ENCODE measurements at places on chromosomes 7 and 10.

DNA sequence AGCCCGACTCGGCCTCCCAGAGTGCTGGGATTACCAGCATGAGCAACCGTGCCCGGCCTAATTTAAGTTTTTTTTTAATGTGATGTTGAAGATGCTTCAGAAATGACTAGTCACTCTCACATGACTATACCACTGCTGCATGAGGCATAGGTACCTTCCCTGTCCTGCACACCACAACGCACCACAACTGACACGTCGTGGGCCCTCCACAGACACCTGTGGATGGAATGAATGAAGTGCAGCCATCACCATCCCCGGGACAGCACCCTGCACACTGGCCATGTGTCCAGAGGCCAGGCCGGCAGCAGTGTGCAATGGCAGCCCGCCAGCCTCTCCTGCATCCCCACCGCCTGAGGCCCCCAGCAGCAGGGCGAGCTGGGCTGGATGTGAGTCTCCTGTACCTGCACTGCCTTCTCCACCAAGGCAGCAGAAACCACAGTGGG, 55.1 kb downstream of the VOPP1 start:
- H3K27me3 ChIP-seq: no peaks in the 10 kb centered on the region
- DNase-seq: no peak
- H3K27ac ChIP-seq: no peak overlapping the region
- peaks cover 29% of the 10 kb centered on the region for H3K4me1 ChIP-seq
- peaks cover 30% of the 10 kb centered on the region for H3K36me3 ChIP-seq

DNA sequence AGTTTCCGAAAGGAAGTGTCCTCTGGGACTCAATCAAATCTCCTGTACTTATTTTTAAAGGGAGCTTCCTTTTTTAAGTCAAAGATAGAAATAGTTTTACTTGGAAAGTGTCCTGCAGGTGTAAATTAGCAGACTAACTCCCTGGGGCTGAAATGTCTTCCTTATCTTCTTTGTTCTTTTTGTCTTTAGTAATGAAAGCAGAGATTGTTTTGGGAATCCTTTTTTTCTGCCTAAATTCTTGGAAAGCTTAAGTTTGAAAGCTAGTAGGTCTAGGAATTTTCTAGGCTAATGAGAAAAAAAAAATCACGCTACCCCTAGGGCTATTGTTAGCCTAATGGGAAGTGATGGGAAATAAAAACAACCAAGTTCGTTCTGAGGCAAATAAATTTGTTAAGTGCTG, 139.1 kb upstream of the CSTF2T start:
- H3K4me3 ChIP-seq: no peak overlapping the region
- H3K27me3 ChIP-seq: no peaks in the 10 kb centered on the region
- H3K36me3 ChIP-seq: no peaks in the 10 kb centered on the region
- H3K27ac ChIP-seq: no peak overlapping the region
- no peak for DNase-seq
- no peaks in the 10 kb centered on the region for H3K4me1 ChIP-seq

GRCh38 chr7:142303650-142304049, 45.8 kb upstream of the PRSS58 start:
- H3K27ac ChIP-seq: no peak overlapping the region
- H3K4me1 ChIP-seq: no peaks in the 10 kb centered on the region
- H3K4me3 ChIP-seq: no peak overlapping the region
- H3K27me3 ChIP-seq: no peaks in the 10 kb centered on the region

- H3K4me3 ChIP-seq: peak overlapping the region; percentile 60
- DNase-seq: no peak
- peaks cover 27% of the 10 kb centered on the region for H3K27me3 ChIP-seq
- peak overlapping the region; percentile 4 for H3K27ac ChIP-seq
Observed at GRCh38 chr10:50991456-50992355, 82.6 kb upstream of the PRKG1 start.

DNA sequence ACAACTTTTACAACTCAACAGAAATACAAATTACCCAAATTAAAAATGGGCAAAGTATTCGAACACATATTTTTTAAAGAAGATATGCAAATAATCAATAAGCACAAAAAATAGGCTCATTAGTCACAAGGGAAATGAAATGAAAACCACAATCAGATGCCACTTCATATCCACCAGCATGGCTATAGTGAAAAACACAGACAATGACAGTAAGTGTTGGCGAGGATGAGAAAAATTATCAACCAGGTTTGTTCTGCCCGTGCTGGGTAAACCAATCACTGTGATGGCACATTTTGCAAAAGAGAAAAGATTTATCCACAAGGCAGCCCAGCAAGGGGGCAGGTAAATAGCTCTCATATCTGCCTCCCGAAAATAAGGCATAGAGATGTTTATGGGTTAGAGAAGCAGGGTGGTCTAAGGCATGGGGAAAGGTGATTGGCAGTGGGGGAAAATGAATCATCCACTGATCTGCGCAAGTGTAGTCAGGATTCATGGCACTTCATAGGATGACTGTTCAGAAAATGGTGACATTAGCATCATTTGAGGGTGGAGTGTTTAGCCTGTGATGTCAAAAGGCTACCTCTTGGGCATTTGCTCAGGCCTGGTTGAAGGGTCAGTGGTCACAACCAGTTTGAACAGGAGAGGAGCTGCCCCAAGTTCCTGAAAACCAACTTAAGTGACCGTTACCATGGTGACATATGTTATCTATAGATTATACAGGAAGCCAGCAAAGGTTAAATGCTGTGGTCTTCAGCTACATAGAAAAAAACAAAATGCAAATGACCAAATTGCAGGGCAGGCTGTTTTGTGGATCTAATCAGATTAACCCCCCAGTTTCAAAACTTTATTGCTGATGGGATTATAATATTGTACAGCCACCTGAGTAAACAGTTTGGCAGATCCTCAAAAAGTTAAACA, 8.0 kb upstream of the CFAP70 start:
- H3K27me3 ChIP-seq: no peaks in the 10 kb centered on the region
- H3K27ac ChIP-seq: no peak overlapping the region
- peaks cover 23% of the 10 kb centered on the region for H3K36me3 ChIP-seq

DNA sequence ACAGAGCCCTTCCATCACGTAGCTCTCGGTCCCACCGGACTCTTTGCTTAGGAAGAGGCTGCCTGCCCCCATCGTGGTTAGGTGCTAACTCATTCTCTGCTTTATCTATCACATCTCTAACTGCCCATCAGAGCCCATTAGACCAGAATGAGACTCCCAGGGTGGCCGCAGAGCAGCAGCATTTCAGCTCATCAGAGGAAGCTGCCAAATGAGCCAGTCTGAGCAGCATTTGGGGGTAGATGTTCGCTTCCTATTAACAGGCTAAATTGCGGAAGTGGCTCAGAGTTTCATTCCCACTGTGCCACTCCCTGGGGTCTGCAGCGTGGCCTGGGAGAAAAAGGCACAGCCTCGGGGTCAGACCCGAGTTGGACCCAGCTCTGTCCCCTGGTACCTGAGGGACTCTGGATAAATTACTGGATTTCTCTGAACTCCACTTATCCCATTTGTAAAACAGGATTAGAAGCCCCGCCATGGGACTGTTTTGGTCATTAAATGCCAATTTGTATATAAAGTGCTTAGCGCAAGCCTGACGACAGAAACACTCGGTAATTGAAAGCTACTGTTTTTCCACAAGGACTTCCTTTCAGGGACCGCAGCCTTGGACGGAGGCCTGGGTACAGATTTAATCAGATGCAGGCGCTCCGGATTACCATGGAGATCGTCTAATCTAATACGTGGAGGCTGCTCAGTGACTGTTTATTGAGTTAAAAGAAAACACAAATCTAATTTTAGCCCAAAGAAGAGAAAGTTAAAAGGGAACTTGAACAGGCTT, 73.8 kb upstream of the PRLHR start:
- no peaks in the 10 kb centered on the region for H3K36me3 ChIP-seq
- H3K4me1 ChIP-seq: peaks cover 55% of the 10 kb centered on the region
- peaks cover 2% of the 10 kb centered on the region for H3K27me3 ChIP-seq
- H3K4me3 ChIP-seq: no peak overlapping the region
- DNase-seq: peak; percentile 83

- no peak for DNase-seq
- H3K4me1 ChIP-seq: peaks cover 23% of the 10 kb centered on the region
- H3K27ac ChIP-seq: no peak overlapping the region
- H3K36me3 ChIP-seq: no peaks in the 10 kb centered on the region
- no peaks in the 10 kb centered on the region for H3K27me3 ChIP-seq
Observed at GRCh38 chr10:70588255-70588654, 14.3 kb downstream of the PRF1 start.

DNA sequence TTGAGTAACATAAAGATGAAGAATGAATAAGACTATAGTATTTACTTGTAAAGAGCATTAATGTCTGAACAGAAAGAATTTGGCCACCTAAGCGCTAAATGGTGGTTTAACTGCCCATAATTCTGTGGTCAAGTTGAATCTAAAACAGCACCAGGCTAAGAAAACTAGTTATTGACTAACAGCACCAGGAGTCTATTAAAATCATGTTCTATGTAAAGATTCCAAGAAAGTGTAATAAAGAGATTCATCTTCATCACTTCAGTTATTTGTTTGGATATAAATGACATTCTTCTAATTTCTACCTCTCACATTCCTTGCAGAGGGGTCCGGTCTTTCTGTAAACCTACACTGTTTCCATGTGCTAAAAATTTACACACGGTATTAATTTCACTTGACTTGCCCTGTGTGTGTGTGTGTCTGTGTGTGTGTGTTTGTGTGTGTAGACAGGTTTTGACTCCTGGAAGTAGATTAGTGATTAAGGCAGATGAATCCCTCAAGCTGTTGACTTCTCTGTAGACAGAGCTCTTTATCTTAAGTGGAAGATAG, 84.4 kb downstream of the KLF6 start:
- H3K36me3 ChIP-seq: no peaks in the 10 kb centered on the region
- no peak overlapping the region for H3K4me3 ChIP-seq
- no peaks in the 10 kb centered on the region for H3K4me1 ChIP-seq
- DNase-seq: no peak
- H3K27ac ChIP-seq: no peak overlapping the region
- no peaks in the 10 kb centered on the region for H3K27me3 ChIP-seq

DNA sequence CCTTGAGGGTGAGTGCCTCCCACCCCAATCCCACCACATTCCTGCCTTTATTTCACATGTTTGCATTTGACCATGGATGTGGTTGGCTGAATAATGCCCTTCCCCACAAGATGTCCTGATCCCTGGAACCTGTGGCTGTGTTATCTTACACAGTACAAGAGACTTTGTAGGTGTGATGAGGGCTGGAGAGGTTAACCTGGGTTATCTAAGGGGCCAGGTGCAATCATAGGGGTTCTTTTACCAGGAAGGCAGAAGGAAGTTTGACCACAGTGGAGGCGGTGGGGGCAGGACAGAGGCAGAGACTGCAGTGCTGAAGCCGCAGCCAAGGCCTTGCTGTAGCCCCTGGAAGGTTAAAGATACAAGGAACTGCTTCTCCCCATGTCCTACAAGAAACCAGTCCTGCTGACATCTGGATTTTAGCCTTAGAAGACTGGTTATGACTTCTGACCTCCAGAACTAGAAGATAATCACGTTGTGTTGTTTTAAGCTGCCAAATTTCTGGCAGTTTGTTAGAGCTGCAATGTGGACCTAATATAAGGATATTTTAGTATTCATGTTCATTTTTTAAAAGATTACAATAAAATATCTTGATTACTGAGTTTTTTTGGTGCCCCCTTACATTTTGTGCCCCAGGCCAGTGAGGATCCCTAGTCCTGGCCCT, 136.6 kb downstream of the ARHGAP22 start:
- no peak overlapping the region for H3K4me3 ChIP-seq
- H3K36me3 ChIP-seq: no peaks in the 10 kb centered on the region
- no peak for DNase-seq
- no peak overlapping the region for H3K27ac ChIP-seq
- peaks cover 8% of the 10 kb centered on the region for H3K27me3 ChIP-seq

- no peaks in the 10 kb centered on the region for H3K27me3 ChIP-seq
- no peak for DNase-seq
- H3K4me3 ChIP-seq: no peak overlapping the region
- H3K36me3 ChIP-seq: peaks cover 2% of the 10 kb centered on the region
- H3K4me1 ChIP-seq: peaks cover 3% of the 10 kb centered on the region
- no peak overlapping the region for H3K27ac ChIP-seq
Observed at GRCh38 chr10:127157506-127158200, 38.7 kb downstream of the INSYN2A start.

GRCh38 chr7:37342688-37343471, 105.8 kb downstream of the ELMO1 start:
- DNase-seq: no peak
- H3K27me3 ChIP-seq: no peaks in the 10 kb centered on the region
- no peak overlapping the region for H3K27ac ChIP-seq
- H3K4me3 ChIP-seq: no peak overlapping the region
- H3K4me1 ChIP-seq: peaks cover 5% of the 10 kb centered on the region

- DNase-seq: no peak
- H3K27me3 ChIP-seq: no peaks in the 10 kb centered on the region
- no peaks in the 10 kb centered on the region for H3K4me1 ChIP-seq
- H3K36me3 ChIP-seq: no peaks in the 10 kb centered on the region
Observed at GRCh38 chr7:54847921-54848320, 88.9 kb upstream of the SEC61G start.

DNA sequence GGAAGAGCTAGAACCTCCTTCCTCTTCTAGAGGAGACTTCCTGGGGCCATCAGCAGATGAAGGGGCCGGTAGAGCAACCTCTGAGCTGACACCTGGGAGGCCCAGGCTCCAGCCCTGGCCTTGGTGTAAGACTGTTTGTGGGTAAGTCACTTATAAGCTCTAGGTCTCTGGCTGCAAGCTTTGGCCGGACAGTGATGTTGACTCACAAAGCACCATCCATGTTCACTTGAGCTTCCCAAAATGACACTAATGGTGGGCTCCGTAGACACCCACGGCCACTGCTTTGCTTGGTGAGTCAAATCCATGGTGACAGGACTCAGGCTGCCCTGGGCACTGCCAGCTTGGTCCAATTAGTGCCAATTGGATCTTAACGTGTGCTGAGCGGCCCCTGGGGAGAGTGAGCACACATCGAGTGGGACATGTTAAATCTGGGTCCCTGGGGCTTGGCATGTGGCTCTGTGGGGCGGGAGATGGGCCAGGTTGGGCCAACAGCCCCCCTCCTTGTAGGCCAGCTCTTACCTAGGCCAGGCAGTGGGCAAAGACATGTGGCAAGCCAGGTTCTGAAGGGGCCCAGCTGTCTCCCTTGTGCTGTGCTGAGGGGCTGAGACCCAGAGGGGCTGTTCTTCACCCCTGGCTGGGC, 16.7 kb downstream of the NEURL1 start:
- H3K27ac ChIP-seq: no peak overlapping the region
- H3K36me3 ChIP-seq: no peaks in the 10 kb centered on the region
- H3K4me1 ChIP-seq: no peaks in the 10 kb centered on the region
- H3K27me3 ChIP-seq: no peaks in the 10 kb centered on the region
- no peak for DNase-seq
- no peak overlapping the region for H3K4me3 ChIP-seq

- DNase-seq: peak; percentile 93
- H3K27ac ChIP-seq: no peak overlapping the region
- H3K27me3 ChIP-seq: peaks cover 24% of the 10 kb centered on the region
- peaks cover 23% of the 10 kb centered on the region for H3K4me1 ChIP-seq
- H3K36me3 ChIP-seq: no peaks in the 10 kb centered on the region
Observed at GRCh38 chr7:41696323-41696916, 6.5 kb downstream of the INHBA start.

GRCh38 chr10:122292376-122292775, 21.3 kb downstream of the BTBD16 start:
- no peak for DNase-seq
- H3K27me3 ChIP-seq: no peaks in the 10 kb centered on the region
- no peak overlapping the region for H3K4me3 ChIP-seq
- H3K4me1 ChIP-seq: no peaks in the 10 kb centered on the region
- H3K27ac ChIP-seq: no peak overlapping the region
- no peaks in the 10 kb centered on the region for H3K36me3 ChIP-seq

- peaks cover 6% of the 10 kb centered on the region for H3K36me3 ChIP-seq
- no peaks in the 10 kb centered on the region for H3K27me3 ChIP-seq
- H3K4me3 ChIP-seq: no peak overlapping the region
- peak; percentile 86 for DNase-seq
- peaks cover 30% of the 10 kb centered on the region for H3K4me1 ChIP-seq
Observed at GRCh38 chr7:30164567-30164966, 29.8 kb downstream of the MTURN start.
